Heart right ventricle (tissue), 16 donors: ENCODE measurements at places on chromosomes 3 and 15. TPM values are rescaled to one million over a fixed set of nuclear protein-coding genes. Genes with fewer than 3 reads are reported as not detected.

Gene TRH
- not detected for polyA plus RNA-seq

- no peak for DNase-seq
Measured at GRCh38 chr3:126859415-126860246, 123.3 kb upstream of the PLXNA1 start.

DNA sequence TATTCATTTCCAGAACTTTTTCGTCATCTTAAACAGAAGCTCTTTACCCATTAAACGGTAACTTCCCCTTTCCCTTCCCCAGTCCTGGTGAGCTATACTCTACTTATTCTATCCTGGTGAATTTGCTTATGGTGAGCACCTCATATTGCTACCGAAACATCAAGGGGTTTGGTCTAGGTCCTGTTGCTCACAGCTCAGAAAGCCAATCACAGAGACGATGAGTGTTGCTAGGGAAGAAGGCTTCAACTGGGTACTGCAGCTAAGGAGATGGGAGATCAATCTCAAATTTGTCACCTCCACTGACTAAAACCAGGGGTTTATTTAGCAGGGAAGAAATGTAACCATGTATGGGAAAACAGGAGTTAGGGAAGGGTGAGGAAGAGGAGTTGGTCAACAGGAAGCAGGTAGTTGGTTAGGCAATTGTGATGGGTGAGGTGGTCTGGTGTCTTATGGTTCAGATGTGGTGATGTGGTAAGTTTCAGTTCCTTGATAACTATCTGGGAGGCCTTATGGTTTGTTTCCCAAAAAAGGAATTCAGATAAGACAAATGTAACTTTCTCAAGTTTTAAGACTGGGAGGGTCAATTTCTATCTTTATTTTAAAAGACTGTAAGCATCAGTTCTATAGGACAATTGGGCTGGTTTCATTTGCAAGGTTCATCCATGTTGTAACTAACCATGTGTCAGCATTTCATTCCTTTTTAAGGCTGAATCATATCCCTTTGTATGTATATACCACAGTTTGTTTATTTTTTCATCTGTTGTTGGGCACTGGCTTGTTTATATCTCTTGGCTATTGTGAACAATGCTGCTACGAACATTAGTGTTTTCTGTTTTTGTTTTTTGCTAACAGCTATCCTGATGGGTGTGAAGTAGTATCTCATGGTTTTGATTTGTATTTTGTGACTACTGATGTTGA is 24.3 kb downstream of the ARHGAP11B start:
- no peak for DNase-seq

GRCh38 chr15:91472316-91472756 is 372.3 kb downstream of the SV2B start:
- no peak for DNase-seq

DNA sequence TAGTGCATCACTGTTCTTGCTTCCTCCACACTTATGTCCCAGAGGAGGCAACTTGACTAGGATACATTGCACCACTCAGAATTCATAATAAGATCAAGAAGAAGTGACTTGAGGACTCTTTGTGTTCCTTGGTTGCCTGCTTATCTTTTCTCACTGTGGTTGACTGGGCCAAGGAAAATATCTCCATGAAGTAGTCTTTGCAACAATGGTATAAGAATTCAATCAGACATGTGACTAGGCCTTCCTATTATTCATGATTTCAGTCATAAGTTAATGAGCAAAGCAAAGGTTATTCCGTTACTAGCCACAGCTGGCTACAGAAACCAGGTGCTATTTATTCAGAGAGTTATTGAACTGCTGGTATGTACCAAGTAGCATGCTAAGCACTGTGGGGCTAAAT is 359.3 kb downstream of the RORA start:
- no peak for DNase-seq
